ENCODE measurements at places on chromosomes 5 and 9.

DNA sequence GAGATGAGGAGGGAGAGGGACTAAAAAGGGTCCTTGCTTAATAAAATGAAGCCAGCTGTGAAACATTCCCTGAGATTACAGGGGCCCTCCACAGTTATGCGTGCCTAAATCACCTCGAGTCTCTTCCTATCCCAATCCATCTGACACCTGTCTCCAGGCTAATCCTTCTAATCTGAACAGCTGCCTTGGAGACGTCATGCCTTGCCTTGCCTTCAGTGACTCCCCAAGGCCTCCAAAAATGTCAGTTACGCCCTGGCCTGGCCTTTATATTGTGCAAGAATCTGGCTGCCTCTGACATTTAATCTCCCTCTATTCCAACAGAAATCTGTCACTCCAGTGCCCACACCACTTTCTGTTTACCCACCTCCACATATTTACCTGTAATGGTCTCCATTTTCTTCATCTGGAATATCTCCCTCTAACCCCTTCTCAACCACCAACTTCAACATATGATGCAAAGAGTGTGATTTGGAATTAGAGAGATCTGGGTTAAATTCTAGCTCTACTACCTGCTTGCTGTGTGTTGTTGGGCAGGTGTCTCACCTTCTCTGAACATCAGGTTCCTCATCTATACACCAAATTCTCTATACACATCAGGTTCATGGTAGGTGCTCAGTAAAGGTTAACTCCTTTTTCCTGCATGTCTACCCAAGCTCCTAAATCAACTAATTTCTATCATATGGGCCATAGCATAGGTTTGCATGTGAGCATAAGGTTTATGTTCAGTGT, 57.9 kb downstream of the PTCD2 start:
- no peak for DNase-seq

GRCh38 chr9:132994410-132995120, 16.1 kb downstream of the GFI1B start:
- no peak for DNase-seq

DNA sequence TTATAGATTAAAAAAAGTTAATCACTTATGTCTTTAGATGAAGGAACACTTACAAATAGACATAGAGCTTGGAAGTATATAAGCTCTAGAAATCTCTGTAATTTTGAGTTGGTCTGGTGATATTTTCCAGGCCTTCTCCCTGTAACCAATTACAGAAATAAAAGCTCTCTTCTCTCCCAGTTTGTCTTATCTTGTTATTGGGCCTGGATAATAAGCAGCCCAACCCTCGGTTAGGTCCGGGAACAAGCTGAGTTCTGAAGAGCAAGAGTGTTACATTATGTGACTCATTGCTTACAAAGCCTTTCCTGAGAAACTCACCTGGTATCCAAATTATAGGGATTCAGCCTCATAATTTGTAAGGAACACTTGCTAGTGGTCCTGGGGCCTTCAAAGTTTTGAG, 1146.2 kb downstream of the CDH9 start:
- DNase-seq: no peak

GRCh38 chr9:109590966-109591365, 92.9 kb upstream of the PTPN3 start:
- DNase-seq: no peak

- no peak for DNase-seq
Measured at GRCh38 chr5:2879701-2880100, 128.2 kb upstream of the IRX2 start.

GRCh38 chr5:122162100-122162638, 32.8 kb downstream of the ZNF474 start:
- no peak for DNase-seq

- DNase-seq: no peak
Measured at GRCh38 chr5:763397-763796, 21.1 kb downstream of the ZDHHC11B start.

DNA sequence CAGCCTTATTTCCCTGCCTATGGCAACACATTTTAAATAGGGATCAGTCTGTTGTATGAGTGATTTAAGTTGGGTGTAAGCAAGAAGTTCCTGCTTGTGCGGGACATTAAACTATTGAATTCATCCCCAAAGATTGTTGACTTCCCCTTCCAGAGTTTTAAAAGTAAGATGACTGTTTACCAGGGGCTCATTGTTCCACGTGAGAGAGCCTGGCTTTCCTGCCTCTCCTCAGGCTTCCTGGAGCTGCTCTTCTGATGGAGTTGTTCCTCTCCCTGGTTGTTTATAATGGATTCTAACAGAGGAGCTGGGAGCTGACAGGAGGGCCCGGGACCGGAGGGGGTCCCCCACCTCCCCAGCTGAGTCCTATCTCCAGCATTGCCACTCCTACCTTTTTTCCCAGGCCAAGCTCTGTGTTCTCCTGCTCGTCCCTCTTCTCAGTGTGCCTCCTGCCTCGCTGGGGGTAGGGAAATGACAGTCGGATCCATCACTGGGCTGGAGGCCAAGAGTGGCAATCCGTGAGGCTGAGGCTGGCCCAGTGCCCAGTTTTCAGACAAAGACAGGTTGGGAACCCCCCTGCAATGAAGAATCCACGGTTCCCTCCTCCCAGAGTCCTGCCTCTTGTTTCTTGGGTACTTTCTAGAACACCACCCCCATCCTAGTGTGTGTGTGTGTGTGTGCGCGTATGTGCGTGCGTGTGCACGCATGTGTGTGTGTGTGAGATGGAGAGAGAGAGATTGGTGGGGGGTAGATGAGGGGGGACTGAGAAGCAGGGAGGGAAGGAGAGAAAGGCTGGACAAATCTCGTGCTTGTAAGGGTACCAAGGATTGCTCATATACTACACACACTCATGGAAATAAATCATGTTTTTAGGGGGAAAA, 123.7 kb upstream of the NFIB start:
- DNase-seq: no peak
